ENCODE measurements at places on chromosomes 6 and 20.

DNA sequence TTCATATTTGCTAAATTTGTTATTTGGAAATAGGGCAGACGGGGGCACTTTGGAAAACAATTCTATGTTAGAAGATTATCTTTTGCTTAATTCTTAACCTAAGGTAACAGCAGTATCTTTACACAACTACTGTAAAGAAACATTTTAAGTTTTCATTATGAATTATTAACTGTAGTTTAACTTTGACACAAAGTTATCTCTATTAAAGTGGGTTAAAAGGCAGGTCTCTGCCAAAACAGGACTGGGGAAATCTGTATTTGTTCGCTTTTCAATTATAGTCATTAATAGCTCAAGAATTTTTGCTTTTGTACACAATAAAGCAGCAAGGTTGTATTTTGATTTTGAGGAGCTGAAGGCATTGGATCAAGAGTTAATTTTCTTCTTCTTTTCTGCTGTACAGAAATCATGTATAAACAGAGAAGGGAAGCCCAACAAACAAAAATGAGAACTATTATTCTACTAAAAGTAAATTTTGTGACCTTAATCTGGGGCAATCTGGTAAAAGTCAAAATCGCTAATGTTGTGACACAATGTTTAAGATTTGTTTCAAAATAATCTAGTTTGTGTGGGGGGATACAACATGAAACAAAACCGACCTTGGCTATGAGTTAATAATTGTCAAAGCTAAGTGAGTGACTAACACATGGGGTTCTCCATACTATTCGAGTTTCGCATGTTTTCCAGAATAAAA is 2.9 kb downstream of the STAU1 start:
- DNase-seq = no peak

GRCh38 chr20:50504231-50504823 is 5.9 kb upstream of the PTPN1 start:
- DNase-seq = no peak

- no peak for DNase-seq
Observed at GRCh38 chr6:161918628-161919205, 644.9 kb upstream of the AGPAT4 start.

GRCh38 chr6:129163551-129163950 is 280.6 kb downstream of the LAMA2 start:
- no peak for DNase-seq

DNA sequence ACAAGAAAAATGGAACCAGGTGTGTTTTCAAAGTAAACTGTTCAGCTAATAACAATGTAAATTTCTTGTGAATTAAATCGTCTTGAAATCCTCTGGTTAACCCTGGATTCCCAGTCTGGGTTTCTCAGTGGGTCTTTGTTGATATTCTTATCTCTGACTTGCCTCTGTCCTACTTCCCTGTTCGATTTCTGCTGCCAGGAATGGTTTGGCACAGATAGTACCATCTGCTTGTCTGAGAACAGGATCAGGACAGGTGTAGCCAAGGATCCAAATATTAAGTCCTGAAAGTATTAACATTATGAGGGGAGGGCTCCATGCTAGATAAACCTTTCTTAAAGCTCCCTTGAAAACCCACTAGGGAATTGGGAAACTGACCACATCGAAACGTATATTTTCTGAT is 30.1 kb downstream of the ARFGEF2 start:
- DNase-seq = no peak

- DNase-seq = no peak
Observed at GRCh38 chr6:30168741-30169140, 5.4 kb downstream of the TRIM15 start.
